HuH-7.5 (cell line): ENCODE measurements at places on chromosomes 6 and 20.

GRCh38 chr20:10653599-10654249, 20.1 kb downstream of the JAG1 start:
- no peak for DNase-seq

DNA sequence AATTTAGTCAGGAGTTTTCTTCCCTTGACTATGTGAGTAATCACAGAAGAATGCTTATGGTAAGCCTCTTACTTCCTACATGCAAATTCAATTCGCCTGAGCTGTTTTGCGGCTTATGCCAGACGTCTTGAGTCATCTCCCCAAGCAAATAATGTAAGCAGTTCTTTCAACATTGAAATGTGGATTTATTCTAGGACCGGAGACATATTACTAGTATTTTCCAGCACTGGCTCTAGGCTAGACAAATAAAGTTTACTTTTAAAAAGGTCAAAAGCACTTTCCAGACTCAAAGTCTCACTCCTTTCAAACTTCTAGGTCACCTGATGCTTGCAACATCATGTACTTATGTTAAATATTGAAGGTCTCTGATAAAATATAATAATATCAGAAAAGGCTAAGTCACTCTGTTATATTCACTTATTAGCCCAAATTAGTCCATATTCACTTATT, 38.1 kb upstream of the NOX3 start:
- no peak for DNase-seq

DNA sequence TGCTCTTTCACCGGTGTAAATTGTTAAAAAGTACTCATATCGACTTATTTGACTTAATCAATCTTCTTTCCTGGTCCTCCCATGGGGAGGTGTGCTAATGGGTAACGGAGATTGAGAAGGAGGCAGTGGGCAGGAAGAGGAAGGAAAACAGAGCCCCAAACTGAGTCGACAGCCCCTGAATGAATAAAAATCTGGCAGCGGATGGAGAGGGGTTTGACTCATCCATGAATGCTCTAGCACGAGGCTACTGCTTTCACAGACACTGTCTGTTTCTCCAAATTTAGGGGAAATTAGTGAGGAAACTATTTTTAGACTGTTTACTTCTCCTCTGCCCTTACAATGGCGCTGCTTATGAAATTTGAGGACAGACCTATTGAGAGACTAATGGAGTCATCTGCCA, 142.2 kb upstream of the ATXN1 start:
- no peak for DNase-seq

DNA sequence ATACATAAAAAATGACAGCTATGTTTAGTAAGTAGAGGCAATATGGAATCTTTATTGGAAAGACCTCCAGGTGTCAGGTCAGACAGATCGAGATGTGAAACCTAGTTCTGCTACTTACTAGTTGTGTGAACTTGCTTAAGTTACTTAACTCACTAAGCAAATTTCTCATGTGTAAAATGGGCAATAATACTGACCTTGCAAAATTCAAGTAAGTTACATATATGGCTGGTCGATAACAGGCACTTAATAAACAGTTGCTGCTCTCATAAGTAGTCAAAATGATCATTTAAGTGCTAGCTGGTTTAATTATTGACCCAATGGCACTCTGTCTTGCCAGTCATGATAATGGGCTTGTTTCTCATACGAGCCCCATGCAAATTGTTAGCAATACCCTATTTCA, 46.0 kb downstream of the VGLL2 start:
- no peak for DNase-seq

DNA sequence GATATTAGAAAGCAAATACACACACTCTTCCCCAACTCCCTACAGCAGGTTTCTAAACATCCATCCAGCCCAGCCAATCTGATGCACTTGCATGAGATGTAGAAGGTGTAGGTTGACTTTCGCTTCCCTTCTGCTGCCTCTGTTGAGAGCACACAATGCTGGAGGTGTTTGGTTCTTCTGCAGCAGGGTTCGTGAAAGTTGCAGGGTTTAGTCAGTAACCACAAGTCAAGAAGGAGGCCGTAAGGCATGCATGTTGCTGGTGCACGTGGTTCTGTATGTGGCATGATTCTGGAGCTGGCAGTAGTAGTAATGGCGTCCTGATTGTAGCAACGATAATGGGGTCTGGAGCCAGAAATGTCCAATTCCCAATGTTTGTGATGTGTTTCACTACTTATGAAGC, 53.0 kb downstream of the DEK start:
- DNase-seq: no peak

GRCh38 chr6:130859161-130859867, 32.1 kb downstream of the SMLR1 start:
- no peak for DNase-seq

GRCh38 chr20:19382386-19383340, 170.2 kb downstream of the SLC24A3 start:
- no peak for DNase-seq

DNA sequence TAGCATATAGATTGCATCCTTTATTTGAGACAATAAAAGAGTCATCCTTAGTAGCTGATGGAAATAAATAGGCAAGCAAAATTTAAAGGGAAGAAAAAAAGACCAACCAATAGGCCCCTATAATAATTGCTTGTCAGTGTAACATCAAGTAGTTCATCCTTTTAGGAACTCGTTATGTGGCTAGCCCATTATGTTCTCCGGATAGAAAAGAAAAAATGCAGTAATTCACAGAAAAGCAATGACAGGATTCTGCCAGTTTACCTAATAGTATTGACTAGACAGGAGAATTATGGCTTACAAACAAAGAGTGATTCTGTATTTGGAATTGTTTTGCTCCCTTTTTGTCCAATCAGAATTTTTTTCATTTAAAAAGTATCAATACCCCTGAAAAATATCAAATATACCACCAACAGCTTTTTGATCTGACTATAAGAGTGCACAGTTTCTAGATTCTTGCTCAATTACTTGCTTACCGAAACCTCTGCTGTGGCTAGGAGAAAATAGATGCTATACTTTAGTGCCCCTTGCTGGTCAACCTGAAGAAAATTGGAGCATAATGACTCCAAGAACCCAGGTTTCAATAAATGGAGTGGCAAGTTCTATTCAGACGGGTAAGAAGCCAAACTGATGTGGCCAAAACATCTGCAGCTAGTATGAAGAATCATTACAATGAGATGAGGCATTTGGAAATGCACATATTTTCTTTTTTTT, 91.5 kb upstream of the SASH1 start:
- no peak for DNase-seq

- no peak for DNase-seq
Observed at GRCh38 chr6:19157486-19157885, 679.7 kb upstream of the ID4 start.

DNA sequence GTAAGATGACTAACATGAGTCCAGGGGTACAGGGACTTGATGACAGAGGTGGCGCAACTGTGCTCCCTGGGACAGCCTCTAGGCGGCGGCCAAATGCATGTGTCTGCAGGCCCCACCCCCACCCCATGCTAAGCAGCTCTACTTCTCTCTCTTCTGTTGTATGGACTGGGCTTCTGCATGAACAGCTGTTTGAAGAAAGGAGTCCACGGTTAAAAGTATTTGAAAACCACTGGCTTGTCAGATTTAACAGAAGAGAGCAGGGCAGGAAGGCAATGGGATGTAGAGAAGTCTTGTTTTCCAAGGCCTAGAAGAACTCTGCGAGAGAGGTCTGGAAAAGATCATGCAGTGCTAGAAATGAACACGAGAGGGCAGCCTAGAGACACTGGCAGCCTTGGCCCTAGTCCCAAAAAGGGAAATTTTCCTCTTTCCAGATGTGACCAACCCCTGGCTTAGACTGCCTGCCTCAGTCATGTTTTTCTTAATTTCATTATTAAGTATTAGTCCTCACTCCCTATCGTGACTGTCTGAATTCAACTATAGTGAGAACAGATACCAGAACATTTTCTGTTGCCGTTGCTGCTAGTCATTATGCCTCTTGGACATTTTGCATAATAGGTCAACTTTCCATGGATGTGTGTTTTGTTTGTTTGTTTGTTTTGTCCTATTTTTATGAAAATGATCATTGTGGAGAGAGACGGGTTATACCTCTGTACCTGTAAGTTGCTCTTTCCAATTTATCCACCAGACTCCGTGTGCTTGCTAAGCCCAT, 265.0 kb downstream of the ADGRG6 start:
- DNase-seq: no peak

GRCh38 chr6:1321738-1322137, 9.8 kb downstream of the FOXQ1 start:
- no peak for DNase-seq
